CD4-positive, alpha-beta T cell (primary cell): ENCODE measurements at places on chromosomes 6 and 20.

DNA sequence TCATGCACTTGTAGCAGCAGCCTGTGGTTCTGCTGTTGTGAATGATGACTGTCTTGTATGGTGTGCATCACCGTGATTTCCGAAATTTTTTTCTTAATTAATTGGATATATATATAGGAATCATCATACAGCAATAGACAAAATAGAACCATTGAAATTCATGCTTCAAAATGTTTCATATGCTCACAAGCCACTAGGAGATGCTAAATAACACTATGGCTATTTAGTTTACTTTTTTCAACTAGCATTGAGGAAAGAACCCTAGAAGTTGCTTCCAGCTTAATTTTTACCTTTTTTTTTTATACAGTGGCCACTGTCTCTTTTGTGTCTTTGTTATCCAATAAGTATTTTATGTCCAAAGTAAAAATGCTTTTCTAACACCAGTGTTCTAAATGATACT lies 485.4 kb downstream of the CDKAL1 start:
- DNase-seq, result no peak

DNA sequence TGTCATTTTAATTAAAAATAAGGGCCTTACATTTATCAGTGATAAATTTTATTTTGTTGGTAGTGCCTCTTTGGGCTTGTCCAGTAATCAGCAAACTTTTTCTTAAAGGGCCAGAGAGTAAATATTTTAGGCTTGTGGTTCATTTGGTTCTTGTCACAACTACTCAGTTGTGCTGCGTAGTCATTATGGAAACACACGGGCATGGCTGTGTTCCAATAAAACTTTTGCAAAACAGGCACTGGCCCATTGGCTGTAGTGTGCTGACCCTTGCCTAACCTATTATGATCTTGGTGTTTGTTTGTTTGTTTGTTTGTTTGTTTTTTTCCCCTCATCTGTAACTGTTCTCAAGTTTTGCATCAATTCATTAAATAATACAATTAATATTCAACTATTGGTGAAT lies 19.4 kb downstream of the TBPL1 start:
- DNase-seq, result no peak

- no peak for DNase-seq
These were observed 9.8 kb downstream of the NEDD9 start for GRCh38 chr6:11222385-11223277.

GRCh38 chr20:17109307-17109706 lies 117.5 kb upstream of the PCSK2 start:
- DNase-seq, result no peak

DNA sequence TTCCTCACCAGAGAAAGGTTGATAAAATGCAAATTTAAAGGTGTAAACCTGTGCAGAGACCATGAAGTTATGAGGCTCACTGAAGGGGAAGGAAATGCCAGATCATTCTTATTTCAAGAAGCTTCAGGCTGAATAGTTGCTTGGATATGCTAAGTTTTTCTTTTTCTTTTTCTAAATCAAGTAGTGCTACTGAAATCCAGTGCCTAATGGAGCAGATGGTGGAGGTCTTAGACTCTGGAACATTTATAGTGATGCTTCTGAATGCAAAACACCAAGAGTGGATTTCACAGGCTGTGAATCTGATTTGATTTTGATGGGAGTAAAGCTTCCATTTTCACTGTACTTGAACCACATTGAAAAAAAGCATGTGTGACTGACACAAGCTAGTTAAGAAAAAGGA lies 151.2 kb upstream of the BEND3 start:
- no peak for DNase-seq

DNA sequence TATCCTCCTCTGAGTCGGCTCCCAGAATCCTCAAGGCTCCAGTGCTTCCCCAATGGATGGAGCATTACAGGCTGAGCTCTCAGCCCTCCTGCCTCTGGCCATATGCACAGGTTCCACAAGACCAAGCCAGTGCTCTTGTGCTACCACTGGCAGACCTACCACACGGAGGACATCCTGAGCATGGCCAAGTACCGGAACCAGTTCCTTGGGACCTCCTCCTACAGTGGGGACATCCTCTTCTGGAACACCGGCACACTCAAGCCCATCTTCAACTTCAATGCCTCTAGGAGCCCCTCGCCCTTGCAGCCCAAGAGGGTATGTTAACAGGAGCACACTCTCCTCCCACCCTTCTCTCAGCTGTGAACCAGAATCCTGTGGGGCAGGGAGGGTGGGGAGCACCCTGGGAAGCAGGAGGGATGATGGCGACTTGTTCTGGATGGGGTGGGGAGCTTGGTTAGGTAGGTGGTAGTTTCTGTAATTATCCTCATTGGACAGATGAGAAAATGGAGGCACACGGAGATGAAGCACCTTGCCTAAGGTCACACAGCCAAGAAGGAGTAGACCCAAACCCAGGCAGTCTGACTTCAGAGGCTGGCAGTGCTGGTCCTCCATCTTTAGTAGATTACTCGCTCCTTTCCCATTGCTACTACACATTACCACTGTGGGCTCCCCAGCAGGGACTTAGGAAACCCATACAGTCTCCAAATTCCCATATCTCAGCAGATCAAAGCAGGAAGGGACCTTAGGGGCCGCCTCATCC lies 58.6 kb downstream of the EFCAB8 start:
- DNase-seq, result no peak

DNA sequence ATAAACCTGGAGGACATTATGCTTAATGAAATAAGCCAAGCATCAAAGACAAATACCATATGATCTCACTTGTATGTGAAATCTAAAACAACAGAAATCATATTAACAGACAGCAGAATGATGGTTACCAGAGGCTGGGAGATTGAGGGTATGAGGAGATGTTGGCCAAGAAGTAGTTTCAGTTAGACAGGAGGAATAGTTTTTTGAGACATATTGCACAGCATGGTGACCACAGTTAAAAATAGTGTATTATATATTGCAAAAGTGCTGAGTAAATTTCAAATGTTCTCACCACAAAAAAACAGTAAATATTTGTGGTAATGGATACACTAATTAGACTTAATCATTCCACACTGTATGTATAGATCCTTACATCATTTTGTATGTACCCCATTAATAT lies 1.8 kb downstream of the GABRR1 start:
- DNase-seq, result no peak

- no peak for DNase-seq
These were observed 695.1 kb upstream of the CITED2 start for GRCh38 chr6:140069576-140069975.

GRCh38 chr20:21796059-21796458 lies 90.6 kb downstream of the PAX1 start:
- DNase-seq, result no peak

DNA sequence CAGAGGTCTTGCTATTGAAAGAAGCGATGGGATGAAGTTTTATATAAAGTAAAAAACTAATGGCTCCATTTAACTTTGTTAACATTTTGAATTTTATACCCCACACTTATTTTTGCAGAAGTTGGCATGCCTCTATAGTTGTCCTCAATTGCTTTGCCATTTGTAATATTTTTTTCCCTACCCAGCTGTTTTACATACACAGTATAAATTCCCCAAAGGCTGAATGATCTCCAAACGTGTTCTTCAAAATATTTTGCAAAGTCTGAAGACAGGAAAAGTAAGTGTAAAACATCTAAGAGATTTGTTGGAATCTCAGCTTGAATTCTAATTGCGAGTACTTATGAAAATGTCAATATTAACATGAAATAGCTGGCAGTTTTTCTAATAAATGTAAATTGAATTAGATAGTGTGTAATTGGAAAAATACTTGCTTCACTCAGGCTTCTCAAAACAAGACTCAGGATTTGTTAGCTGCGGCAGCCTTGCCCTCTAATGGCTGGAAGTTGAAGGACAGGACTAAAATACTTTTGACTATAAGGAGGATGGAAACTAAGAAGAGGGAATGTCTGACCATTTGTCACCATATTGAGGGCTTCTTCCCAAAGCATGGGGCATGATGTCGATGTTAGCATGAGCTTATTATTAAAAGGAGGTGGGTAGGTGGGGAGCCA lies 226.8 kb downstream of the UST start:
- DNase-seq, result no peak

- DNase-seq, result no peak
These were observed 254.3 kb downstream of the LMBRD1 start for GRCh38 chr6:69542494-69542893.

GRCh38 chr20:54078296-54078984 lies 8.0 kb upstream of the BCAS1 start:
- no peak for DNase-seq

GRCh38 chr20:31604567-31605030 lies 490 bp upstream of the ID1 start:
- no peak for DNase-seq

GRCh38 chr6:114514170-114514569 lies 171.3 kb upstream of the HS3ST5 start:
- DNase-seq, result no peak

DNA sequence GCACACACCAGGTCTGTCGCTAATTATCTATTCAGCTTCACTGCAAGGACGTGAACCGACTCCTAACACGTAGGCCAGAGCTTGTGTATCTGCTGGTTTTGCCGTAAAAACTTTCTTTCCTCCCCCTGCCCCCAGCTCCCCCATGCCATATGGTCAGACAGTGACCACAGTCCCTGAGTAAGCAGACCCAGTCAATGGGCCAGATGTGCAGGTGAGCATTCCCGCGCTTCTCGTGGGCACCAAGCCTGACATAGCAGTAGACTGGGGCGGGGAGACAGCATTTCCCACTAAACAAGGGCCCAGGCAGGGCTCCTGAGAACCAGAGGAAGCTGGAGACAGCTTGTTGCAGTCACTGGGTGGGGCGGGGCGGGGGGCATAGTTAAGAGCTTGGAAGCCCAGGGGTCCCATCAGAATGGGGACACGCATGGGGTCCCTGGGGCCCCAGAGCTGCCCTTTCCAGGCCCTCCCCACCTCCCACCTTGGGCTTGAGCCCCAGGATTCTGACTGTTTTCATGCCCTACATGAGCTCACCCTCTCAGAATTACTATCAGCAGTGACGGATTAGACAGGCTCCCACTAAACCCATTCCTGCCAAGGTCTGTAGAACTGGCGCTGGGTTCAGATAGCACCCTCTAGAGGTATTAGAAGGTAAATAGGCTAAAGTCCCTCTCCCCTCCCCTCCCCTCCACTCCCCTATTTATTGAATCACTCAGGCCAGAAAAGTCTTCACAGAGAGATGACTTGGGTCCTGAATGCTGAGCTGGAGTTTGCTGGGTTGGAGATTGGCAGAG lies 51.8 kb downstream of the CDH26 start:
- DNase-seq, result no peak

- no peak for DNase-seq
These were observed 39.3 kb upstream of the TMEM200A start for GRCh38 chr6:130326496-130326895.

DNA sequence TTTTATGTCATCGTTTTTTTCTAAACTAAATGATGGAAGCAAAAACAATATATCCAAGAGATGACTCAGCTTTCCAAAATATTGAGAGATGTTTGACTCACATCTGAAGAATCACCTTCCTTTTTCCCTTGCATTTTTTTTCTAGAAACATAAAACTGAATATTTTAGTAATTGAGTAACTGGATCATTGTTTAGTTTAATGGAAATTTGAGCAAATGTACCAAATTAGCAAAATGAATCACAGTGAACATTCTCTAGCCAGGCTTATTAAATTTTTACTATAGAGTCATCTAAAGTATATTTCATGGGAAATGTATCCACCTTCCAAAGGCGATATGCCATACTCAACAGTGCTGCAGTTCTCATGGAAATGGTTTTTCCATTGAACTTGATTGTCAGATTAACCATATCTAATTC lies 145.5 kb downstream of the TENT5A start:
- no peak for DNase-seq

DNA sequence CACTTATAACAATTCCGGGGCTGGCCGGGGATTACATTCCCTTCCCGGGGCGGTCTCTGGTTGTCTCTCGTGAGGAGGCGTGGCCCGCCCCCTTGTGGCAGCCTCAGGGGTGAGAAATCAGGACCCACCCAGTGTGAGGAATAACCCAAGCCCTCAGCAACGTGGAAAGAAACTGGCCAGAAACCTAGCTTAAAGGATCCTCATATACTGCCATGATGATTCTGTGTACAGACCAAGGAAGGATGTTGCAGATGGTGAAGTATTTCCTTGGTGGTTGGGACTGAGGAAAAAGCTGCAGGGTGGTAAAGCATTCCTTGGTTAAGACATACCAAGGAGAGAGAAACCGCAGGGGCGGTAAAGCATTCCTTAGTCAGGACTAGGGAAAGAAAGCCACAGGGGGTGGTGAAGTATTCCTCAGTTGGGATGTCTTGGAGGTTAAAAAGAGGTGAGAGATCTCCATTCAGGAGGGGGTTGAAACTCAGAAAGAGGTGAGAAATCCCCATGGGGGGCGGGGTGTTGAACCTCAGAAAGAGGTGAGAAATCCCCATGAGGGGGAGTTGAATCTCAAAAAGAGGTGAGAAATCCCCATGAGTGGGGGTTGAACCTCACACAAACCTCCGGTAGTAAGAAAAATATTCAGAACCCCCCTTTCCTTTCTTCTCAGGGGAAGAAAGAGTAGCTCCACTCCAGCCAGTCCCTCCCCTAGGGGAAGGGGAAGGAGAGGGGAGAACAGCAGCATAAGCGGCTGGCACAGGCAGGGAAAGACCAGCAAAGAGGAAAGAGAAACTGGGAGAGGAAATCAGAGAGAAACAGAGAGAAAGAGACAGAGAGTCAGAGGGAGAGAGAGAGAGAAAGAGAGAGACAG lies 238.1 kb downstream of the RNGTT start:
- DNase-seq, result no peak

DNA sequence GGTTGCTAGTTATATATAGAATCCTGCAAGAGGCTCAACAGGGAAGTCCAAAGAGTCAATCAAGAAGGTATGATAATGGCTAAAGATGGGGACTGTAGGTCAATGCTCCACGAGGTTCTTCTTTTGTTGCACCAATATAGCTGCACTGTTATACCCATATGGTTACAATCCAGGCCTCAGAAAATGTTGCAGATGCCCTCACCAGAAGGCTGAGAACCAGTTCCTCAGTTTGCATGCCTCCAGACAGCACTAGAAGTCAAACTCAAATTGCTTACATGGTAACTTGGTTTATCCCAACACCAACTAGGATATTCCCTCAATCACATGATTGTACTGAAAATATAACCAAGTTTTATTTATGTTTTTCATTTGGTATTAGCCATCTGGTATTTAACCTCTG lies 12.1 kb downstream of the EEF1A1 start:
- no peak for DNase-seq

GRCh38 chr6:158708239-158708638 lies 58.4 kb downstream of the SYTL3 start:
- DNase-seq, result no peak

DNA sequence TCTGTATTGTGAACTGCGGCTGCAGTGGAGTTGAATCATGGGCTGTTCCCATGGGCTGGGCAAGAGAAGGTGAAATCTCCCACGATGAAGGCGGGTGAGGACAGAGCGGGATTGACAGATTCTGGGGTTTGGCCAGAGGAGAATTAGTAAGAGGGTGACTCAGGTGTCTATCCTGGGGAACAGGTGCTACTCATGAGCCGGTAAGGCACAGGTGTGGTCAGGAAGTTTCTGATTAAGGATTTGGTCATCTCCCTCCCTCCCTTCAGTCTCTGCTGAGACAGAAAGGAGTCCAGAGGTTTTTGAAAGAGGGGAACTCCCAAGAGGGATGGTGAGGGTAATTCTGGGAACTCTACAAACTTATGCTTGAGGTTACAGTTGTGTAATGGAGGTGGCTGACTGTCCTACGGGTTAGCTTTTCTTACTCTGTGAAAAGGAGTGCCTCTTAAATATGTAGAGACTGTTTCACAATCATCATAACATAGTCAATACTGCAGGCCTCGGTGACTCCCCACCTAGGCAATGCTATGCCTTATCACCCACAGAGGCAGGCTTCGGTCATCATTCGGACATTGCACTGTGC lies 31.5 kb downstream of the SERPINB1 start:
- no peak for DNase-seq

- no peak for DNase-seq
These were observed 17.0 kb downstream of the MDGA1 start for GRCh38 chr6:37680668-37681067.
